ENCODE measurements at places on chromosomes 3 and 15.

- DNase-seq: no peak
Observed at GRCh38 chr3:111681661-111682426, 86.7 kb upstream of the ZBED2 start.

DNA sequence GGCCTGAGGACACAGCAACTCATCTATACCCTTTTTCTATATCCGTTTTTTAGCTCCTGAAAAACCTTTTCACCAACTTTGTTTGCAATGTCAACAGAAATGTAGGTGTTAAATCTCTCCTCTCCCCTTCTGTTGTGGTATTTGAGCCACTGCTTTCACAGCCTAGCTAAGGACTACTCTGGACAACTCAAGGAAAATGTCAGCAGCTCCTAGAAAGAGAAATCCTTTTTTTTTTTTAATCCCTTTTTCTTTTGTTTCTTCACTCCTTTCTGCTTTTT, 176.6 kb downstream of the KLHL25 start:
- DNase-seq: no peak

DNA sequence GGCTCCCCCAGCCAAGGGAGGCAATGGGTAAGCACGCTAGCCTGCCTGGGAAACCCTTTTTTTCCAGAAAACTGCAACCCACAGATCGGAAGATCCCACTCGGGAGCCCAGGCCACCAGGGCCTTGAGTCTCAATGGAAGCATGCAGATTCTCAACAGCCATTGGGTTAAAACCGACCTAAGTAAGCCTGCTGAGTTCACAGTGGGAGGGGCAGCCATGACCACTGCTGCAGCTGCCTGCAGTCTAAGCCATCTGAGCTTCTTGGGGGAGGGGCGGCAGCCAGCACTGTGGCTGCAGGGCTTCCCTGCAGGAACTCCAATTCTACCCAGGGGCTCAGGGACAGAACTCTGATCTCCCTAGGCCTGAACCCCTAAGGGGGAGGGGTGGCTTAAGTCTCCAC, 82.0 kb downstream of the DPPA2 start:
- no peak for DNase-seq

GRCh38 chr3:140627756-140628155, 50.1 kb upstream of the TRIM42 start:
- no peak for DNase-seq

Data from esophagus squamous epithelium (tissue), 5 donors.